ENCODE measurements at places on chromosomes 5 and 9.

DNA sequence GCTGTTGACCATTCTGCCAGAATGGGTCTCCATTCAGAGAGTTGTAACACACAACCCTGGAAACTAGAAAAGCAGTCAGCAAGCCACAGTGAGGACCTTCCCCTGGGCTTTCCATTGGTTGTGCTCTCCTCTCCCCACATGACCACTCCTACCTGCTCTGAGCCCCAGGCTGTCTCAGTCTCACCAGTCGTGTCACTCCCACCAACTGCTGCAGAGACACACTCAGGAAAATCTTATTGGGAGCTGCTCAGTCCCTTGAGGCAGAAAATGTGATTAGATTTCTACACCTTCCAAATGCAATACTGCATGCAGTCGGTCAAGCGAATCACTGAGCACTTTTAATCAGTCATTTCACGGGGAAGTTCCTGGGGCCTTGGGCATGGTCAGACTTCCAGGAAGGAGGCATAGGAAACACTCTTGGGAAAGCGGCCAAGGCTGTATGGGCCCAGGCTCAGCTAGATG, 284.2 kb upstream of the NMUR2 start:
- no peak for DNase-seq

DNA sequence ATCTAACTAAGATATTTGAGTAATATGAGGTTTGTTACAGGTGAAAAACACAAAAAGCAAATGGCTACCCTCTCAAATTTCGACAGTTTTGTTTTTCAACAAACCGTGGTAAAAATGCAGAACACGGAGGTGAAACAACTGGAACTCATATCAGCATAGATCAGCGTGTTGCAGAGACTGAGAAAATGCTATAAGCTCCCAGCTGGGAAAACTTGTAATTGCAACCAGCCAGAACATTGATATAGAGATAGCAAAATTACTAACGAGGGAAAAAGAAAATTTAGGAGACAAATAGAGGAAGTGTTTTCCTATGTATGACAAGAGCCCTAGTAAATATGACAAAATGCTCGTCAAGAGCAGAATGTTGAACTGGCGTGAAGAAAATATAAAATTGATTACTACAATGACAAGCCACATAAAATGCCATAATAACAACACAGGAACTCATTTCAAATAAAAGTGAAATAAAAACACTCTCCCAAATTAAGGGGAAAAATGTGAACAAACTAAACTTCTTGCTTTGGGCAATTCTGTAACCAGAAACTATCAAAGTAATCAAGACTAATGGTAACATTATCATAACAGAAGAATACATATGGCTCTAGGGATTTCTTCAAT, 1989.8 kb downstream of the EFNA5 start:
- no peak for DNase-seq

- no peak for DNase-seq
These were observed 7.9 kb downstream of the TXNDC8 start for GRCh38 chr9:110329639-110330230.

DNA sequence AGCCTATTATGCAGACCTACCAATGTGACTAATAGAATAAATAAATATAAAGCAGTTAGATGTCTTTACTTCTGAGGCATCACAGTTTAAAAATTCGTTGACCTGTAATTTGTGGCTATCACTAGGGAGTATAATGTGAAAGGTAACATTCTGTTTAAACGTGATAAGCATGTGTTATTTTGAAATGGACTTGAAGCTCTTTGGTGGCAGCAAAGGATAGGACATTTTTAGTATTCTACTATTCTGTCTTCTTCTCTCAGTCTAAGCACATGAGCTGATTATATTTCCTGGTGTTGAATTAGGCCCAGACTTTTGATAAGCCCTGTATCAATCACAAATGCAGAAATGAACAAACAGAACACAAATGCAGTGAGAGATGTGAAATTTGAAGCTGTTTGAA, 974.0 kb upstream of the CDH10 start:
- no peak for DNase-seq

DNA sequence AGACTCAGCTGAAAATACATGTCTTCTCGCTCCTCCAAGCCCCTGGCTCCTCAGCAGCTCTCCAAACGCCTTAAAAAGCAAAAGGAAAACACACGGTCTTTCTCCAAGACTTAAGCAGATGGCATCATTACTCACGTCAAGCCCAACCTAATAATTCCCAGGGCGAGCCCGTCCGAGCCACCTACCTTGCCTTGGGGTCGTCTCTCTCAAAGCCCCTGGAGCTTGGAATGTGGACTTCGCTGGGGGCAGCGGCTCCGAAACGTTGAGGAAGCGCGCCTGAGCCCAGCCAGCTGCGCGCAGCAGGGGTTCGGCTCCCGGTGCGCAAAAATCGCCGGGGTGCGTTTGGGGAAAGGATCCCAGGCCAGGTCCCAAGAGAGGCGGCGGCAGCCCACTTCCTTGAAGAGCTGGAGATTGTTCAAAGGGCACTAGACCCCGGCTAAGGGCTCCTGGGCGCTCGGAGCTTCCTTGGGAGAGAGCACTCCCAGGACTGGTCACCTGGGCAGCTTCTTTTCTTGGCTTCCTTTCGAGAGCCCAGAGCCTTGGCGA, 395 bp downstream of the DRD1 start:
- DNase-seq, result no peak
